ENCODE measurements at places on chromosomes 12 and 14.

GRCh38 chr12:100200463-100201181 is at the start of gene ACTR6:
Gene ACTR6 (plus strand): TSS chr12:100200815. CDS start chr12:100200852, 37 bp downstream.
- DNase-seq: peak; percentile 94

GRCh38 chr12:108424026-108424425 is 84.9 kb upstream of the CMKLR1 start:
- DNase-seq: no peak

GRCh38 chr12:5201554-5202218 is 158.0 kb downstream of the KCNA5 start:
- no peak for DNase-seq

- no peak for DNase-seq
Observed at GRCh38 chr14:53716578-53716977, 240.0 kb downstream of the BMP4 start.

DNA sequence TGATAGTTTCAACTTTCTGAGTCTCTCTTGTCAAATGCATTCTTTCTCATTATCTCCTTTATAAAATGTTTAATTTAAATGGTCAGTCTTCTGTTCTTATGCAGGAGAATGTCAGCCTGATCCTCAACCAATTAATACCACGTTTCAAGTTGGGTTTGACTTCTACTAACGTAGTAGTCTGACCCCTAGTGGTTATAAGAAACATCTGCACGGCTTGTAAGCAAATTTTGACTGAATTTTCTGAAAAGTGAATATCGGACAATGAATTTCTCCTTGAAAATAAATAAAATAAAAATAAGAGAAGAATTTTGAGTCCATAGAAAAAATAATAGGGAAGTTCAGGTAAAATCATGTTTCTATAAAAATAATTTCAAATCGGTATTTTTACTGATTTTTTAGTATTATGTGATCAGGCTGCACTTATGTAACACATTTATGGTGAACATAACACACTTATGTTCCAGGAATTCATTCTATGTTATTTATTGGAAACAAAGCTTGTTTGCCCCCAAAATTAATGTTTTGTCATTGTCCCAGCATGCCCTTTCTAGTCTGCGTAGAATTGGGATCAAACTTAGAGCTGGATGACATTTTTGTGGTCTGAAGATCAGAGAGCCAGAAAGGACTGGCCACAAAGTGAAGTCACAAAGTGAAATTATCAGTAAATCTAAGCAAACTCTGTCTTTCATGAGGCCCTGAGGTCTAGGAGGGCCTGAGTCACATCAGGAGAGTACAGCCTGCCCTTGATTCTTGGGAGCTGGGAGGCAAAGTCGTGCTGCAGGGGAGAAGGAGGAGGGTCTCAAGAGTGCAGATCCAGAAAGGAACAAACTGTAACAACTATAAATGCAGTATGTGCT is 101.2 kb upstream of the STXBP6 start:
- DNase-seq: no peak

DNA sequence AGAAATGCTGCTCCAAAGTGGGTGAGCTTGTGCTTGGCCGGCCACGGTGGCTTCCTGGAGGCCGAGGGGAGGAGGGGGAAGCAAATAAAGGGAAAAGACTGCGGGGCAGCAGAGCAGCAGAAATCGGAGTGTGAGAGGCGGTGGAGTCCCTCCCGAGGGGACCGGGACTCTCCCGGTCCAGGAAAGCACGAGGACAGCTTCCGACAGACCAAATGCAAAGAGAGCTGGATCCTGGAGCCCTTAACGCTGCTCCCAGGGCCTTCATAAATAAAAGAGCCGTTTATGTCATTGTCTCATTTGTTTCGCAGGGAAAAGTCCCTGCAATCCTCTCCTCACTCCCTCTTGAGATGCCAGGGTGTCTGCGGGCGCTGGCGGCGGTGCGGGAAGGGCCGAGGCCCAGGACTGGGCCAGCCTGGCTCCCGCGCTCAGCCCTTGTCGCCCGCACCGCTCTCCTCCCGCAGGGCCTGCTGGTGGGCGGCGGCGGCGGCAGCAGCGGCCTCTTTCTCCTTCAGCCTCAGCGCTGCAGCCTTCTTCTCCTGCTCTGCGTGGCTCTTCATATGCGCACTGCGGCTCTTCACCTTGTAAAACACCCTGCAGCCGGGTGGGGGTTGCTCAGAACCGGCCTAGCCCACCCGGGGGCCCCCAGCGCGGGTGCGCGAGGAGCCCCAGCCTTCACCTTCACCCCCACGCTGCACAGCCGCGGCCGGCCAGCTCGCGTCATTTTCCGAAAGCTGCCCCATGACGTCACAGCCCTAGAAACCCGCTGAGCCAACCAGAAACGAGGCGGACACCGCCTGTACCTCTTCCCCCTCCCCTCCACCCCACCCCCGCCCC is 4.5 kb upstream of the PNMA1 start:
- no peak for DNase-seq

DNA sequence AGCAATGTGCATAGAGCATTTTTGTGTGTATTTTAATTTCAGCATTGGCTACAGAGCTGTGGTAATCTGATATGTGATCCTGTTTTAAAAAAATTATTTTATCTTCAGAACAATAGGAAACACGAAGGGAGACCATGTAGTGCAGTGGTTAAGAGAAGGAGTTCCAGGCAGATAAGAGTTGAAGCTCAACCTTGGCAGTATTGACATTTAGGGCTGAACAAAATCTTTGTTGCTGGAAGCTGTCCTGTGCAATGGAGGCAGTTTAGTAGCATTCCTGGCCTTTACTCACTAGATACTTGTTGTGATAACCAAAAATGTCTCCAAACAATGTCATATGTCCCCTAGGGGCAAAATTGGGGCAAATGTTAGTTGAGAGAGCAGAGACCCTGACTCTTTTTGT is 59.2 kb downstream of the CHST11 start:
- no peak for DNase-seq

GRCh38 chr14:95527387-95528002 is 7.4 kb upstream of the GLRX5 start:
- DNase-seq: no peak

GRCh38 chr12:50182461-50182860 is 15.3 kb upstream of the CERS5 start:
- no peak for DNase-seq

DNA sequence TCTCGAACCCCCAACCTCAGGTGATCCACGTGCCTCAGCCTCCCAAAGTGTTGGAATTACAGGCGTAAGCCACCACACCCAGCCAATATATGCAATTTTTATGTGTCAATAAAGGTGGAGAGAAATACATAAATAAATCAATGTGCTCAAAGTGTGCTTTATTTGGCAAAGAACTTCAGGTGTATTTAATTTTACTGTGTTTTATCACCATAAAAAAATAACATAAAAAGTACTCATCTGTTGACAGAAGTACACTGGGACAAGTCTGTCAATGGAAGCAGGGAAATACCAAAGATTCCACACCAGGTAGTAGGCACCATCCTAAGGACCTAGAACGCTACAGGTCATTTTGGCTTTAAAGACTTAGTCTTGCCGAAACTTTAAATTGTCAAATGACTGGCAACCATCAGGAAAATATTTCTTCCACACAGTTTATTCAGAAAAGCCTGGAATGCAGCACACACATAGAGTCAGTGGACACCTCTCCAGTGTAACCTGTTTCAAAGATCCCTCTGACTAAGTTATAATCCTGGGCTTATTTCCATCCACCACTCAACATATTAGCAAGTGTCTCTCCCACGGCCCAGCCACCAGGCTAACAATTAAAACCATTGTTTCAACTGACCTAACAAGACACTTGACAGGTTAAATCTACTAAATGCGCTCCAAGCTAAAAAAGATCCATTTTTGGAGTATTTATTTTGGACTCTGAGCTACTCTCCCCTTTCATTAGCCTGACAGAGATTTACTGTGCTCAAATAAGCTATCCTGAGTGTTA is 4.2 kb downstream of the ERO1A start:
- DNase-seq: no peak

- no peak for DNase-seq
Observed at GRCh38 chr14:60092526-60092920, 800 bp downstream of the PCNX4 start.
